ENCODE measurements at places on chromosomes 16 and 17.

GRCh38 chr17:2222901-2223616 lies 80.5 kb downstream of the SMG6 start:
- peaks cover 13% of the 10 kb centered on the region for H3K36me3 ChIP-seq
- H3K27me3 ChIP-seq = no peaks in the 10 kb centered on the region
- H3K4me3 ChIP-seq = no peak overlapping the region

GRCh38 chr16:88284626-88285513 lies 97.9 kb upstream of the ZNF469 start:
- no peak for DNase-seq
- H3K4me3 ChIP-seq = no peak overlapping the region
- H3K27ac ChIP-seq = no peak overlapping the region
- peaks cover 13% of the 10 kb centered on the region for H3K27me3 ChIP-seq
- peaks cover 3% of the 10 kb centered on the region for H3K36me3 ChIP-seq

GRCh38 chr17:21296097-21297025 lies 11.8 kb downstream of the MAP2K3 start:
- H3K36me3 ChIP-seq = peaks cover 51% of the 10 kb centered on the region
- H3K4me1 ChIP-seq = peaks cover 9% of the 10 kb centered on the region
- no peak overlapping the region for H3K27ac ChIP-seq
- DNase-seq = no peak

GRCh38 chr17:61331886-61332285 lies 67.8 kb upstream of the TBX2 start:
- no peak overlapping the region for H3K4me3 ChIP-seq
- no peaks in the 10 kb centered on the region for H3K36me3 ChIP-seq
- no peak overlapping the region for H3K27ac ChIP-seq
- H3K27me3 ChIP-seq = peaks cover 4% of the 10 kb centered on the region

DNA sequence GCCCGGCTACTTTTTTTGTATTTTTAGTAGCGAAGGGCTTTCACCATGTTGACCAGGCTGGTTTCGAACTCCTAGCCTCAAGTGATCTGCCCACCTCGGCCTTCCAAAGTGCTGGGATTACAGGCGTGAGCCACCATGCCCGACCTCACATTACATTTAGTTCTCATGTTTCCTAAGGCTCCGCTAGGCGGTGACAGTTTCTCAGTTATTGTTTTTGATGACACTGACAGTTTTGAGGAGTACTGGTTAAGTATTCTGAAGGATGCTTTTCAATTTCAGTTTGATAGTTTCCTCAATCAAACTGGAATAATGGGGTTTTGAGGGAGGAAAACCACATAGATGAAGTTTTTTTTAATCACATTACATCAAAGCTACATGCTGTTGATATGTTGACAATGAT lies 1028.5 kb downstream of the CDH8 start:
- no peak overlapping the region for H3K4me3 ChIP-seq
- H3K27ac ChIP-seq = no peak overlapping the region
- peaks cover 14% of the 10 kb centered on the region for H3K4me1 ChIP-seq
- no peaks in the 10 kb centered on the region for H3K36me3 ChIP-seq
- no peaks in the 10 kb centered on the region for H3K27me3 ChIP-seq

- no peaks in the 10 kb centered on the region for H3K36me3 ChIP-seq
- no peak for DNase-seq
- H3K4me3 ChIP-seq = no peak overlapping the region
Observed at GRCh38 chr16:58377932-58378331, 14.3 kb upstream of the GINS3 start.

- peaks cover 4% of the 10 kb centered on the region for H3K4me1 ChIP-seq
- H3K27ac ChIP-seq = no peak overlapping the region
- DNase-seq = no peak
- no peaks in the 10 kb centered on the region for H3K36me3 ChIP-seq
Observed at GRCh38 chr17:55344514-55344997, 77.1 kb downstream of the MMD start.

GRCh38 chr17:61097781-61098180 lies 301.9 kb upstream of the TBX2 start:
- no peaks in the 10 kb centered on the region for H3K27me3 ChIP-seq
- H3K4me1 ChIP-seq = no peaks in the 10 kb centered on the region
- H3K4me3 ChIP-seq = no peak overlapping the region
- no peaks in the 10 kb centered on the region for H3K36me3 ChIP-seq

Measured in endothelial cell (in vitro differentiated cells).